ENCODE measurements at places on chromosomes 5 and 9.
A peak's percentile ranks its signal among the peaks of the same experiment; 100 is the strongest.

DNA sequence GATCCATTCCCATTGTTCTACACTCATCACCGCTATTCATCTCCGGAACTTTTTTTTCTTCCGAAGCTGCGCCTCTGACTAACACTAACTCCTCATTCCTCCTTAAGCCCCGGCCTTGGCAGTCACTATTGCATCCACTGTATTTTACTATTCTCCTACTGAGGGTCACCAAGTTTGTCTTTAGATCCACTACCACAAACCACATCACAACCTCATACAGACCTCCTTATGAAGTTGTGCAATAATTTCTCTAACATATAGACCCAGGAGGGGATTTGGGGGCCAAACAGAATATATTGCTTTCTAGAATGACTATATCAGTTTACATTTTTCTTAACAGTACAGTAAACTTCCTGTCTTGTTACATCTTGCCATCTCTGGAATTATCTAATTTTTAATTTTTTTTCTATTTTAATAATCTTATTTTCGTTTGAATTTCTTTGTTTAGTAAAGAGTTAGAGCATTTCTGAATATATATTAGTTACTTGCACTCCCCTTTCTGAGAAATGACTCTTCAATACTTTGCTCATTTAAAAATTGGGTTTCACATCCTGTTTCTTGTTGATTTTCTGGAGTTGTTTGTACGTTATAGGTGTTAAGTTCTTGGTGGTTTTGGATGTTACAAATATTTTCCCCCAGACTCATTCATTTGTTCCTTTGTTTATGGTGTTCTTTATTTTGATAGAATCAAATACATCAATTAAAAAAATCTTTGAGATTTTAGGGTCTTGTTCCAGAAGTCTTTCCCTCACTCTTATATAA lies 37.1 kb downstream of the DMRT2 start:
- no peak for DNase-seq

GRCh38 chr9:96420468-96421219 lies 2.5 kb upstream of the ZNF367 start:
- DNase-seq, result peak; percentile 80

GRCh38 chr9:2781336-2781735 lies 62.6 kb downstream of the PUM3 start:
- DNase-seq, result no peak

- DNase-seq, result no peak
These were observed 225.9 kb upstream of the NR4A3 start for GRCh38 chr9:99595796-99596195.

DNA sequence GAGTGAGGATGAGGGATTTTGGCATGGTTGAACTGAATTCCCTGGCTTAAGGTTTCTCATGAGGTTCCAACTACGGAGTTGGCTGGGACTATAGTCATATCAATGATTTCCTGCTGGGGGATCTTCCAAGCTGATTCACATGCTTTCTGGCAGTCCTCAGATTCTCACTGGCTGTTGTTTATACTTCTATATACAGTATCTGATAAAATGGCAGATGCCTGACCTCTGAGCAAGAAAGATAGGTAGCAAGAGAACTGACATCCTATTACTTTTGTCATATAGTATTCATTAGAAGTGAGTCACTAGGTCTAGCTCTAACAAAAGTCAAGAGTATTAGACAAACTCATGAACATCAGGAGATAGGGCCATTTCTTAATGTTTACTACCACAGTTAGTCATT lies 440.9 kb upstream of the EDIL3 start:
- DNase-seq, result no peak

DNA sequence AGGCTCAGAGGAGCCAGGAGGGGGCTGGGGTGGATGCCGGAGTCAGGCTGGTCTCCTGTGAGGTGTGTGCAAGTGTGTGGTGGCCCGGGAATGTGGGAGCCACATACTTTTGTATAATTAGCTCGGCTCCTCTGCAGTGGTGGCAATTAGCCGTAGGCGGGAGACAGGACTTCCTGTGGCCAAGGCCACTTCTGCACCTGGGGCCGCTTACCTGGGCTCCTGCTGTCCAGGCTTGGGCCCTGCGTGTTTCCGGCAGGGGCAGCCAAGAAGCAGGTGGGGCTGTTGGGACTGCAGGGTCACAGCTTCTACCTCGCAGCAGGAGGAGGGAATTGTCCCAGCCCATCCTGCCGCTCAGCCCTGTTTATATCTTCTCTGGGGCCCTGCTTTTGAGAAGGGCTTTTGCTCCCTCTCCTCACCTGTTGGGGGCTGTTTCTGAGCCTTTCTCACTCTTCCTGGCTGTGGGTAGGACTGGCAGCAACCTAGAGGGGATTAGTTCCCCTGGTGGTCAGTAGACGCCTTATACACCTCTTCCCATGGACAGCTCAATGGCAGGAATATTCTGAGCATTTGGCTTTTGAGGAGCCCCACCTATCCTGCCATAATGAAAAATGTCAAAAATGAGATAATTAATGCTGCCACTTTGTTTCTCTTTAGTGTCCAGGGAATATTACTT lies 145.4 kb upstream of the PITX1 start:
- DNase-seq, result no peak

DNA sequence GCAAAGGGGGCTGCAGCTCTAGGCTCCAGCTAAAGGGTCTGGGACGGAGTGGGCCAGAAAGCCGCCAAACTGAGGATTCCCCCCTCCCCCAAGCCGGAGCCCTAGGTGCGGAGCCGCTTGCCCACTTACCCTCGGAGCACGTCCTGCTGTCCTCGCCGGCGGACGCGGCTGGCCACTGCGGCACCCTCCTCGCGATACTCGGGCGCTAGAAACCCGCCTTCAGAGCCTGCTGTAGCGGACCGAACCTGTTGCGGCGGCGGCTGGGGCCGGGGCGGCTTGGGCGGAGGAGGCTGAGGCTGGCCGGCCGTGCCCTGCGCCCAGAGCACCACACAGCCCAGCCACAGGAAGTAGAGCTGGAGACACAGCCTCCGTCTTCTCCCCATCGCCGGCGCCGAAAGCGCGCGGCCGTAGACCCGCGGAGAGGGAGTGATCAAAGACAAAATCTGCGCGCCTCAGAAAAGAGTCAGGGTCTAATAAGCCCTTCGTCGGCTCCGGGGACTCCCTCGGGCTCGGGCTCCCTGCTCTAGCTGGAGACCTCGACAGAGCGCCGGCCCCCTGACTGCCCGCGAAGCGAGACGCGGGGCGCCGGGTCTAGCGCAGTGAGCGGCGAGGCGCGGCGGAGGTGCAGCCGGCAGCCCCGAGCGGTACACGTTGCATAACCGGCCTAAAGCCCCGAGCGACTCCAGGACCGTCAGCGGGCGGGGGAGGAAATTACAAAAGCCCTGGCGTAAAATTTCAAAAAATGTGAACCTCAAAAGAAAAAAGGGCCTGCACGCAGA lies 635 bp downstream of the FBN2 start:
- peak; percentile 44 for DNase-seq

- DNase-seq, result no peak
These were observed at the start of gene SCGB3A1 for GRCh38 chr5:180591311-180591887. SCGB3A1 (minus strand) TSS chr5:180591499; CDS start chr5:180591462, 37 bp downstream.

DNA sequence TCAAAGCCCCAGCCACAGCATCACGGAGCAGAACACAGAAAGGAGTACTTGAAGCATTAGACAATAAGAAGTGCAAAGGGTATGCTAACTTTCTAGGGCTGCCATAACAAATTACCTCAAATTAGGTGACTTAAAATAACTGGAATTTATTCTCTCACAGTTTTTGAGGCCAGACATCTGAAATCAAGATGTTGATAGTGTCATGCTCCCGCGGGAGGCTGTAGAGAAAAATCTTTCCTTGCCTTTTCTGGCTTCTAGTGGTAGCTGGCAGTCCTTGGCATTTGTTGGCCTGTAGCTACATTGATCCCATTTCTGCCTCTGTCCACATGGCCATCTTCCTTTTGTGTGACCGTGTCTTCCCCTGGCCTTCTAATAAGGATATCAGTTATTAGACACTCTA lies 51.9 kb upstream of the SPDL1 start:
- no peak for DNase-seq

GRCh38 chr5:159343295-159344094 lies 13.2 kb upstream of the IL12B start:
- no peak for DNase-seq

GRCh38 chr5:116042375-116042774 lies 10.1 kb downstream of the ARL14EPL start:
- no peak for DNase-seq

GRCh38 chr5:142700566-142700965 lies 14.7 kb upstream of the FGF1 start:
- no peak for DNase-seq

DNA sequence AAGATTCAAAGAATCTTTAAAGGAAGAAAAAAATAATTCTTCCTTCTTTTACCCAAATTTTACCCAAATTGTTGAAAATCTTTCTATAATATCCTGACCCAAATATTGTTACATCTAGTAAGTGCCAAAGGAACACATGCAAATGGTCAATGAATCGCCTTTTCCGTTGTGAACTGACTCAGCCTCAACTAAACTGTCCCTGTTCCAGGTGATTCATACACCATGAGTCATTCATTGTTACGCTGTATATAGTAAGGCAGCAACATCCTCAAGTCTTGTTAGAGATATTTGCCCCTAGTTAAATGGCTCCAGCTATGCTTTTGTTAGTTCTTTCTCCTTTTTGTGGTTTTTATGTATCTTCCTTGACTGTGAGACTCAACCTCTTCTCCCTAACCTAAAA lies 9.7 kb downstream of the PTGER4 start:
- peak; percentile 84 for DNase-seq

DNA sequence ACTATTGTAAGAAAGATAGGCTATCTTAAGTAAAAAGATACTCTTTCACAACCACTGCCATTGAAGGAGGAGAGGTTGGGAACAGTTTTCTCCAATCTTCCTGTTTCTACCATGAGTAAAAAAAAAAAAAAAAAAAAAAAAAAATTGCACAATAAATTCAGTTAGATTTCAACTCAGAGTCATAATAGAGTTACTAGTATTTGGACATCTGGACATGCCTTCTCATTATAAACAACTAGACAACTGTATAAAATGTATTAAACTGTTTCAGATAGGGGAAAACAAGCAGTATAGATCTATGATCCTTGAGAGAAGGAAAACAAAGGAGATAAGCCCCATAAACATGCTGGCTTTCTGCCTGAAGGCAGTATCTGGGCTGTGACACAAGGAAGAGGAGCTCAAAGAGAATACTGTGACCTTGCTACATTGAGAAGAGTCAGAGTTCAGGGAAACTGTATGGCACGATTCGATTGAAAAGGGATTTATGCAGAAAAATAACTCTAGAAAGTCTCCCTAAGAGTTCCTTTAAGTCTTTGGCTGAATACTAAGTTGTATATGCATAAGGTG lies 249.2 kb upstream of the POU5F2 start:
- DNase-seq, result no peak

DNA sequence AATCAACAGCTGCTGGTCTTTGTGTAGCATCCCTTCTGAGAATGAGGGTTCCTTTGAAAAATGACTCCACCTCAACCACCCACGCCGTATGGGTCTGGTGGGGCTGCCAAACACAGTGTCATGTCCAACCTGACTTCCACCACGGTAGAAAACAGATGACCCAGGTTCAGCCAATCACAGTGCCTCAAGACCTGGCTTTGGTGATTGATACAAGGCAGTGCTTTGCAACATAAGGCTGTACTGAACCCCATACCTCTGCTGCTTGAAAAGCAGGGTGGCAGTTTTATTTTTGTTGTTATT lies 11.5 kb upstream of the TGFBR1 start:
- DNase-seq, result no peak

GRCh38 chr5:41109186-41109585 lies 38.0 kb upstream of the MROH2B start:
- DNase-seq, result no peak

GRCh38 chr5:140113699-140114263 lies at the start of gene PURA:
PURA (plus strand) TSS chr5:140114109; CDS start chr5:140114182, 73 bp downstream.
- DNase-seq, result peak; percentile 91

GRCh38 chr9:21795483-21795882 lies 7.0 kb upstream of the MTAP start:
- no peak for DNase-seq

DNA sequence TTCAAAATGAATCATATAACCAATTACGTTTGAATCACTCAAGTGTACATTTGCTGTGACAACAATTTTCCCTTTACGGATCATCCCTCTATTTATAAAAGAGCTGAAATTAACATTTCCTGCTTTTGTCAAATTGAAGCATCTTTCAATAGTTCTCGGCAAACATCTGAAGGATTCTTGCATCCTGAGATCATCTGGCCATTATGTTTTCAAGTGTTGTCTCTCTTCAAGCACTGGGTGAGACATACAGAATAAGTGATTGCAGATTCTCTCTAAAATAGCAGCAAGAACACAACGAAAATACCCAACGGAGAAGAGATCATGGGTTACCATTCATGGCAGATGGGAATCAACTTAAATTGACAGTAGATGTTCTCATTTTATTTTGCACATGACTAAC lies 283.4 kb upstream of the GRAMD2B start:
- DNase-seq, result peak; percentile 50

DNA sequence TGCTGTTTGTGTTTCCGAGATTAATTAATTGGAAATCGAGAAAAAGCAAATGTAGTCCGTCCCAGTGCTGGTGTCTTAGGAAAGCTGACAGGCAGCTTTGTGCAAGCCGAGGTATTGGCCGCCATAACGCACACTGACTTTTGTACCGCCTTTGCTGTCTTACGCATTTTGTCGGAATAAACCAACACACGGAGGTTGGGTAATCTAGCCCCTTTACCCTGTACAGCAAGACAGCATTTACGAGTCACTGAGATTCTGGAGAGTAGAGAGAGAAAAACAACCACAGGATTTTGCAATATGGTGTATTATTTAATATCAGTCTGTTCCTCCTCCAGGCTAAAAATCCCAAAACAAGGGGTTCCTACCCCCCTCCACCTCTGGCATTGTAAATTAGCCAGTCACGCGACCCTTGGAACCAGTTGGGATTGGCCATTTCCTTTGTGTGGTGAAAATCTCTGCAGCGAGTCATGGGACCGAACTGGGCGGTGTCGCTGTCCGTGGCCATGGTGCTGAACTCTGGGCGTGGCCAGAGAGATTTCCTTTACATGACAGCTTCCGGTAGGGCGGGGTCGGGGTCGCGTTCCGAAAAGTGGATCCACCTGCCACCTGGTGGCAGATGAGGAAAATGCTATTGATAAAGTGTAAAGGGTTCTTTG lies 10.3 kb upstream of the PCDHB1 start:
- DNase-seq, result peak; percentile 33

DNA sequence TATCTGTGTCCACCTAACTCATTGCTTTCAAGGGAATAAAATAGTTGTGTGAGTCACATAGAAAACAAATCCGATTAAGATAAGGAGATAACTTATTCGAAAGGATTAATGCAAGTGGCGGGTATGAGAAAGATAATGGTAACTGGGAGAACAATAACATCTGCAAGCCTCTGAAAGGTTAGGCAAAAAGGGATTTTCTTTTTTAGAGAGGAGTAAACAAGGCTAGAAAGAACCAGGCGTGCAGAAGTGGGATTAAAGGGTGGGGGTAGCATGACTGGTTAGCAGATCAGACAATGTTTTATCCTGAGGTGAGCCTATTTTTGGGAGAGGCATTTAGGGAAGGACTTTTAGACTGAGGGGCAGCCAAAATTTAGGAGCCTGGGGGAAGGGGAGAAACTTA lies 34.7 kb upstream of the JMY start:
- DNase-seq, result no peak

- DNase-seq, result no peak
These were observed 496.2 kb upstream of the ADAMTS16 start for GRCh38 chr5:4643960-4644359.

- peak; percentile 44 for DNase-seq
These were observed 46.0 kb downstream of the SLC44A1 start for GRCh38 chr9:105290418-105290817.

Measured in fibroblast of skin of left quadriceps (primary cell).